ENCODE measurements at places on chromosomes 7 and 10.
A peak's percentile ranks its signal among the peaks of the same experiment; 100 is the strongest.

- no peak for DNase-seq
Measured at GRCh38 chr10:28661035-28661434, 16.3 kb upstream of the BAMBI start.

DNA sequence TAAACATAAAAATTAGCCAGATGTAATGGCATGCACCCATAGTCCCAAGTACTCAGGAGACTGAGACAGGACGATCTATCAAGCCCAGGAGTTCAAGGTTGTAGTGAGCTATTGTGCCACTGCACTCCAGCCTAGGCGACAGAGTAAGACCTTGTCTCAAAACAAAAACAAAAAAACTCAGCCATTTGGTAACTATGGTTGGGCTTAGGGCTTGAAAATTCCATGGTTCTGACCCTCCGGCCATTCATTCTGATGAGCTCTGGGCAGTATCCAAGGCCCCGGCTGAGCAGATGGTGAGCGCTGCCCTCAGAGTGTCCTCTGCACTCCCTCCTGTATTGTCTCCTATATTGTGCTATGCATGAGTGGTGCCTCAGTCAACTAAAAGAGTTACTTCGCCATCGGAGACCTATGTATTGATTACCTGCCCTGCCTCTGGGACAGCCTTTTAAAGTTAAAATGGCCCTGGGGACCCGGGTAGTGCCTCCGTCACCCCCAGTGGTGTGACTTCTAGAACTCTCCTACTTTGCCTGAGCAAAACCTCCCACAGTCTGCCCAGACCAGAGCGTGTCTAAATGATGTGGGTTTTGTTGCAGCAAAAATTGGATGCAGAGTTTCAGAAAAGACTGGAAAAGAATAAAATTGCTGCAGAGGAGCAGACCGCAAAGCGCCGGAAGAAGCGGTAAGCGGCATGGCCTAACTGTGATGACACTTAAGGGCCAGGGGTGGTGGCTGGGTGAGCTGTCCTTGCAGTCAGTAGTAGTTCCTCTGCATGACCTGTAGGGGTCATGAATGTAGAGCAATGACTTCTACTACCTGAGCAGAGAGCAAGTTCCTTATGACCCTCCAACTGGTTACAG, 8.1 kb downstream of the PRKRIP1 start:
- DNase-seq, result no peak

GRCh38 chr10:51607463-51607835, 91.9 kb downstream of the CSTF2T start:
- DNase-seq, result no peak

DNA sequence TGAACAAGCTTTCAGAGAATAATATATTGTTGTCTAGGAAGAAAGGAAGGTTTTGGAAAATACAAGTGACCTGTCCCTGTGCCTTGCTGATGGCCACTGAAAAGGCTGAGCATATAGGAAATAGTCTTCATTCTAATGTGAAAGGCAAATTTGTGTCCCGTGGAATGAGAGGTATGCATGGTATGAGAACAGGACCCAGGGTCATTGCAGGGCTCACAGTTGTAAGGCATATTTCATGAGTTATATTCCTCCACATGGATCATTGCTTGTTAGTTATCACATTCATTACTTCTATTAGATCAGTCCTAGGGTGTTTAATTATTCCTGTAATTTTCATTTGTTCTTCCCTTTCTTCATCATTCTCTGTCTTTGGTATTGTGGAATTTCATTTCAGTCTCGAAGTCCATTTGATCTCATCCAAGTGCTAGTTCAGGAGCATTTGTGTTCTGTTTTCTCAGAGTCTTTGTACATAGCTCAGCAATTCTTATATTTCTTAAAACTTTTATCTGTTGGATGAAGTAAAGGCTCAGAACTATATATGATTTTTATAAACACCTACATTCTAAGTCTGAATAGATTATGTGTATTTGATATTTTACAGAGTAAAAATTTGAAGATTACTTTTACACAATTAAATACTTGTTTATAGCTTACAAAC, 39.4 kb upstream of the ARHGAP21 start:
- no peak for DNase-seq

GRCh38 chr10:124680675-124681074, 63.5 kb downstream of the FAM53B start:
- DNase-seq, result no peak

DNA sequence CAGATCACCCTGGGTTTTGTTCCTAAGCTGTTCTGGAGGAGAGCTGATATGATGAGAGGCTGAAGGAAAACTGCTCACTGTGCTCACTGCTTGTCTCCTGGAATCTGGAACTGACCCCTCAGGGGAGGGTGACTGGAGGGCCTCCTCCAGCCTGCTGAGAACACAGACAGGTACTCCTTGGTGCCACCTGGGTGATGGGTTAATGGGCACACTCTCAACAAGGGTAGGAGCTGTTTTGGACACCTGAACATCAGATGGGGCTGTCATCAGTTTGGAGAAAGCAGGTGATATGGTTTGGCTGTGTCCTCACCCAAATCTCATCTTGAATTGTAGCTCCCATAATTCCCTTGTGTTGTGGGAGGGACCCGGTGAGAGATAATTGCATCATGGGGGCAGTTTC, 58.1 kb upstream of the SORCS3 start:
- no peak for DNase-seq

GRCh38 chr10:57955076-57955475, 312.6 kb downstream of the IPMK start:
- DNase-seq, result no peak

DNA sequence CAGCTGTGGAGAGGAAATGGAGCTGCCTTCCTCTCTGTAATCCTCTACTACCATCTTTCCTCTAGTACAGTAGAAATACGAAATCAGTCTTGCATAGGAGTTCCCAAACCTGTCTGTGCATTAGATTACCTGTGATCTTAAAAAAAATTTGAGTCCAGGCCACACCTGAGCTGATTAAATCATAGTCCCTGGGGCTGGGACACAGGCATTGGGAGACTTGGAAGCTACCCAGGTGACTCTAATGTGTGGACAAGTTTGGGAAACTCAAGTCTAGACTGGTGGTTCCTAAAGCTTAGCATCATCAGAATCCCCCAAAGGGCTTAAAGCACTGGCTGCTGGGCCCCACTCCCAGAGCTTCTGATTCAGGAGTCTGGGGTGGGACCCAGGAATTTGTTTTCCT, 152.7 kb upstream of the GLI3 start:
- no peak for DNase-seq

GRCh38 chr10:26437637-26438461, at the start of gene APBB1IP:
TSS of gene APBB1IP (plus strand) at chr10:26438341. CDS start at chr10:26492327, 53,986 bp downstream.
- DNase-seq, result no peak

DNA sequence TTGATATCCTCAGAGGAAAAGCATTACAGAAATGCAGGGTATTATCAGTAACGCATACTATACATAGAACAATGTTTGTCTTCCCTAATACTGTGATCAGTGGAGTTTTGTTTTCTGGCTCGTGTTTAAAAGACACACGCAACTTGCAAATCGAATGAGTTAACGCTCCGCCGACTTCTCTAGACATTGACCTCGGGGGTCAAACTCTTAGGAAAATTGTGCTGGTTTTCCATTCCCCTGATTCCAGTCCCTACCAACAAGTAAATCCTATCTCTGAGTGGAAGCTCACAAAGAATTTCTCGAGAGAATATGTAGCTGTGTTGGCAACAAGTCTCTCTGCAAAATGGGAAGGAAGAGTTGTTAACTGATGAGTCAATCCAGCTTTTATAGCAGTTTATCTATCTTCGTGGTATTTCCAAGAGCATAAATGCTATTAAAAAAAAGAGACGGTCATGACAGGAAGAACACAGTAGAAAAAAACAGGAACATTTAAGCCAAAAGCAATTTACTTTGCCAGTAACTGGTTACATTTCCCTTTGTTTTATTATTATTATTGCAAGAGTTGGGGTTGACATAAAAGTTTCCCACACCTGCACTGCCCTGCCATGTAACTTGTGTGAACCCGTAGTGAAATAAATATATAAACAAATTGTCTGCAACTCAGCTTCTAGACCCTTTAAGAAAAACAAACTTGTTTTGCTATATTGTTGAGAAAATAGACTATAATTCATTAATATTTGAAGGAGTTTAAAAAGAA, 144.4 kb downstream of the ARID5B start:
- DNase-seq, result no peak

- DNase-seq, result no peak
Measured at GRCh38 chr10:121500701-121501332, 97.4 kb downstream of the FGFR2 start.

DNA sequence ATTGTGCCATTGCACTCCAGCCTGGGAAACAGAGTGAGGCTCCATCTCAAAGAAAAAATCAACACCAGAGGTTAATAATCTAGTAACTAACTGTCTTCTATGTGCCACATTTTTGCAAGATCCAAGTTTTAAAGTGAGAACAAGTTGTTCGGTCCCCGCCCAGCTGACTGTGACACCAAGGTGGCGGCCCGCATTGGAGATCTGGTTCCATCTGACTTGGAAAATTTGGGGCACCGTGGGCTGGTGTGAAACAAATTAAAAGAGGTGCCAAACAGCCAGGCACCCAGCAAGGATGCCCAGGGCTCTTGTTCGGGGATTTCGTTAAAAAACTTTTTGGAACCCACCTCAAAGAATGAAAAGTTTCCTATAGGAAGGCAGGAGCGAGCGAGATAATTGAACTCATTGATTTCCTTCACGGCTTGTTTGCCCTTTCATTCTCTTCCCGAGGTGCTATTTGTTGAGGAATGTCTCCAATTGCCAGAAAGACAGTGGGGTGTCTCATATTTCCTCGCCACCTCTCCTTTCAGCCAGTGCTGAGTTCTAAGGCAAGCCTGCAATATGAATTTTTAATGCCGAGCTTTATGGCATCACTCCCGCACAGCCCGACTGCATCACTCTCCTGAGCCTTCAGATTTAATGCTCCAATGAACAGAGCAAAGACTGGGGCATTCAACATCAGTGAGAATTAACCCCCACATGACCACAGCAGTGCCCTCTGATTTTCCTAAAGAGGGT, 156.9 kb upstream of the SH2B2 start:
- no peak for DNase-seq

GRCh38 chr10:124383496-124383895, 35.2 kb downstream of the OAT start:
- no peak for DNase-seq

DNA sequence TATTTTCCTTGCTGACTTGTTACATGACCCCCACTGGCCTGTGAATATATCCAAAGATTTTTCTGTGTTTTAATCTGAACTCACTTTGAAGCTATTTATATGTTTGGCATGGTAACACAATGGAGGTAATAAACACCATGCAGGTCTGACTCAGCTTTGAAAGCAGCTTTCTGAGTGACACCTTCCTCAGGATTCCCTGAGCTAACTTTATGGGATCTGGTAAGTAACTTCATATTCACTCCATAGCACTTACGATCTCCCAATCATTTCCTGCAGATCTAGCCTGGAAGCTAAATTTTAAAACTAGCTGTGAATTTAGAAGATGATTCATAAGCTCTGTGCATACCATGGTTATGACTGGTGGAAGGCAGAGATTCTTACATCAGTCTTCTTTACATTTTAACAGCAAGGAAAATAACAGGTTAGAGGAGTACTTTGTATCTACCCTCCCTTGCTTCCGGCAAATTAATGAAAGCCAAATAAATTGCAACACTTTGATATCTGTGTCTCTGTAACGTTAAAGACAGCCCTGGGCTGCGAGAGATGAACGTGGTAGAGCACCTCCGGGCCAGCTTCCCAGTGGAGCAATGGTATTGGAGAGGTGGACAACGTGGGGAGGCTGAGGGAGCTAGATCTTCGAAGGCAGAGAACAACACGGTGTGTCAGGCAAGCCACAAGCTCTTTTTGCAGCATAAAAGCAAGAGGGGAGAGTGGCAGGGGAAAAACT, 170.2 kb upstream of the KLF14 start:
- DNase-seq, result no peak

DNA sequence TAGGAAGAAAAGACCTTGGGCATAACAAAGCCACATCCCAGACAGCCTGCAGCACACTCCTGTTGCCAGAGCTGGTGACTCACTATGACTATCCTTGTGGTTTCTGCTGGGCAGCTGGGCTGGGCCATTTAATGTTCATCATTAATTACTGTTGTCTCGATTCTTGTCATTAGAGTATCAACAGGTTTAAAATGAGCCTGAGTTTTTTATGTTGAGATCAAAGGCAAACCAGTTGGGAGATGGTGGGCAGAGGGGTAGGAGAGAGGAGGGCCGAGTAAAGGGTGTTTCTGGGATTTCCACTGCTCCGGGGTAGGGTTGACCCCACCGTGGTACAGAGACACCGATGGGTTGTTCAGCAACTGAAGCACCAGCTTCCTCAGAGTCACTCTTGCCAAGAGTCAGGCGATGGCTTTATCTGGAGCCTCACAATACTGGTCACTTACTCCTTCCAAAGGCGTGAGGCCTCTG, 128.7 kb upstream of the LYZL1 start:
- no peak for DNase-seq

- no peak for DNase-seq
Measured at GRCh38 chr7:27315066-27315465, 72.5 kb downstream of the EVX1 start.

DNA sequence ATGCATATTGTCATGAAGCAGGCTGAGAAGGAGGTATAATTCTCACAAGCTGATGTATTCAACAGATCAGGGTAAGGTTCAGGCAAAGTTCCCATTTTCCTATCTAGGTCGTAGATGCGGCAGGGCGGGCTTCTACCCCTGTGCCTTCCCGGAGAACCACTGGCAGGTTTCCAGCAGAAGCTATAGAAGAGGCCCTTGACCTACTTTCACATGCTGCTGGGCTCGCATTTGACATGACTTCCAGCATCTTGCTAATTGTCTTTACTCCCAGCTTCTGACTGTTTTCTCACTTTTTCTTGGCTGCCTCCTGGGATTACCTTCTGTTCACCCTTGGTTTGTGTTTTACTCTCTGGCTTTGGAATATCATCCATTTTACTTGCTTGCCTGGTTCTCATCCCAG, 32.6 kb upstream of the ORC5 start:
- DNase-seq, result no peak

- DNase-seq, result no peak
Measured at GRCh38 chr7:64849250-64849923, 53.7 kb upstream of the ZNF273 start.

GRCh38 chr10:96017191-96017687, 26.1 kb upstream of the CCNJ start:
- peak; percentile 2 for DNase-seq

- DNase-seq, result no peak
Measured at GRCh38 chr10:124944982-124945381, 3.1 kb downstream of the ZRANB1 start.

DNA sequence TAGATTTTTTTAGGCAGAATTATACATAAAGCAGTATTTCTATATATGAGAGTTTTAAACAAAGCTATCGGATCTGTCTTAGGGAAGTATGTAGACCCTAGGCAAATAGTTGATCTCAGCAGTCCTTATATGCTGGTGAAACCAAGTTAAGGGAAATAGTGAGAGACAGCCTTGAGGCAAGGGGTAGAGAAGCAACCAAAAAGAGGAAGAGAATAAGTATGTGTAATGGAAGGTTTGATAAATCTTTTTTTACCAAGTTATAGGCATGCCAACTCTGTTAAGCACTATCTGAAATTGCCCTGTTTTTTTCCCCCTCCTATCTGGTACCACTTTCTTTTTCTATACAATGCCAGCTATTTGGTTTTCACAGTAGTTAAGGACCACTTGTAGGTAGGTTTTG, 19.9 kb downstream of the SPAG6 start:
- no peak for DNase-seq
